ENCODE measurements at places on chromosomes 4 and X.

- DNase-seq = no peak
Measured at GRCh38 chrX:67684136-67684535, 140.3 kb downstream of the AR start.

GRCh38 chr4:184769141-184769765 is 35.4 kb upstream of the CENPU start:
- no peak for DNase-seq

- no peak for DNase-seq
Measured at GRCh38 chr4:45294464-45294863, 568.1 kb upstream of the GNPDA2 start.

- no peak for DNase-seq
Measured at GRCh38 chr4:74800310-74800709, 6.0 kb upstream of the BTC start.

DNA sequence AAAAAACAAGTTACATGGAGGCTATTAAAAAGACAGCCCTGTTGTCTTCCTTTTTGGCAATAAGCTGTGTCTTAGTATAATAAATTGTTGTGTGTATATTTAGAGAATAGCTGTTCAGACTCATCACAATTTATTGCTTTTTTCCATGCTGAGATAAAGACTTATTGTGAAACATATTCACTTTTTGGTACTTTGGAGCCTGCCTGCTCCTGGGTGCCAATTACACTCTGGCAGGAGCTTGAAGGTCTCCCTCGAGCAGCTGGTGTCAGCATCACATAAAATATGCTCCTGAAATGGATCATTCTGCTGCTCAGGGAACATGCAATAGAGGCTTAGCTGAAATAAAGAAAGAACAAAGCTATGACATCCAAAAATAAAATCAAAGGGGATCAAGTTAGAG is 211.6 kb upstream of the DKK2 start:
- DNase-seq = no peak

- no peak for DNase-seq
Measured at GRCh38 chr4:88826771-88827170, 129.1 kb upstream of the NAP1L5 start.

GRCh38 chr4:86587381-86588140 is 6.6 kb upstream of the PTPN13 start:
- no peak for DNase-seq

DNA sequence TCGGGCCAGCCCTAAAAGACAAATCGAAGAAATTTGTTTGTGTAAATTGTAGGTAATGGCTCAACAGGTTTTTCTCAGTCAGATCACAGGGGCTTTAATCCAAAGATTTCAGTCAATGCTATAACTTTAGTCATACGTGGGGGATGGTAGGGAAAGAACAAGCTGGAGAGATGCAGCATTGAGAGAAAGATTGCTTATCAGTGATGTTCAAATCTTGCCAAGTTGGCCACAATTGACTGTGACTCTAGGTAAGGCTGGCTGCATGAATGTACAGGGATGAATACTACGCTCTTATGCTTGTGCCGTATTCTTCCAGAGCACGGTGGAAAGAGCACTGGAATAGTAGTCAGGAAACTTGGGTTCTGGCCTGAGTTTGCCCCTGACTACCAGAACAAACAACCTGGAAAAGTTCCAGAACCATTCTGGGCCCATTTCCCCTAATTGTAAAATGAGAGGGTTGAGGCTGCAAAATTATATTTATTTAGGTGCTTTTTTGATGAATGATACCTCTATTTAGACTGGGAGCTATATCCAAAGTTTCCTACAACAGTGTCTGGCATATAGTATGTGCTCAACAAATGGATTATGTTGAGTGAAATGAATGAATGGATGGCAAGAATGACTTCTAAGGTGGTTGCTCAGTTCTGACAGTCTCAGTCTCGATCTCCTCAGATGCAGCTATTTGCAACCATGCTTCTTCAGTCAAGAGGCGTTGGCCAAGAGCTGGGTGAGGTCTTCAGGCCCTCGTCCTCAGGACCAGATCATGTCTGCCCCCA is 44.4 kb downstream of the TSC22D3 start:
- DNase-seq = no peak

GRCh38 chr4:182454440-182455013 is 211.3 kb downstream of the TENM3 start:
- no peak for DNase-seq

- DNase-seq = no peak
Measured at GRCh38 chr4:11470438-11471045, 41.8 kb upstream of the HS3ST1 start.

GRCh38 chr4:4374388-4375098 is 12.4 kb upstream of the NSG1 start:
- no peak for DNase-seq

GRCh38 chr4:125198916-125199315 is 115.8 kb upstream of the FAT4 start:
- no peak for DNase-seq

GRCh38 chrX:38103857-38104812 is 97.8 kb downstream of the SYTL5 start:
- DNase-seq = no peak

- no peak for DNase-seq
Measured at GRCh38 chr4:173547889-173548288, 17.9 kb upstream of the HAND2 start.

DNA sequence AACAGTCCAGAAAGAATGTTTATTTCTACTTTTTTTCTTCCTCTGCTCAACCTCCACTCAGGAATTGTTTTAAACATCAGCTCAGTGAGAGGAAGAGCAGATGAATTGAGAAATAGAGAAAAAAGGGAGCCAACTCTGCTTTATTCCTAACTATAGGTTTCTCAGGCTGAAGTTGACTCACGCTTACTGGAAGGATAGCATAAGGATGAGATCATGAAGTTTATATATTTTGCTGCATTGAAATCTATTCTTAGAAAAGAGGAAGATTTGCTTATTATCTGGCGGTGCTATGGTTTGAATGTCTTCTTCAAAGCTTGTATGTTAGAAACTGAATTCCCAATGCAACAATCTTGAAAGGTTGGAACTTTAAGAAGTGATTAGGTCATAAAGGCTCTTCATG is 1673.4 kb upstream of the PCDH7 start:
- DNase-seq = no peak

DNA sequence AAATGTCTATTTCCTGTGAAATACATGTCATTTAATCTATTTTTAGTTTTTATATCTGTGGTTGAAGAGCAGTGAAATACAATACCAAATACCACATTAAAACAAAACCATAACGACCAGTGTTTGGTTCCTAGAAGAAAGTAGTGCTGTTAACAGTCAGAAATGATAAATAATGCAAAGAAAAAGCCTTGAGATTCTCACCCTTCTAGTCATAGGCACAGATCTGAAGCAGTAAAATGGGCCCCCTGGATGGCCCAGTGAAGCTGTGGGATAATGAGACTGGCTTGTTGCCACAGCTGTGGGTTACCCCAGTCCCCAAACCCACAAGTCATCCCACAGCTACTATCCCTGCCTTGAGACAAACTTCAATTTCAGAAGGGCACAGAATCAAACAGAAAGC is 137.3 kb upstream of the RPL34 start:
- no peak for DNase-seq

GRCh38 chr4:111959222-111959621 is 186.0 kb upstream of the FAM241A start:
- DNase-seq = no peak

GRCh38 chrX:16882169-16882568 is 12.0 kb upstream of the RBBP7 start:
- no peak for DNase-seq

DNA sequence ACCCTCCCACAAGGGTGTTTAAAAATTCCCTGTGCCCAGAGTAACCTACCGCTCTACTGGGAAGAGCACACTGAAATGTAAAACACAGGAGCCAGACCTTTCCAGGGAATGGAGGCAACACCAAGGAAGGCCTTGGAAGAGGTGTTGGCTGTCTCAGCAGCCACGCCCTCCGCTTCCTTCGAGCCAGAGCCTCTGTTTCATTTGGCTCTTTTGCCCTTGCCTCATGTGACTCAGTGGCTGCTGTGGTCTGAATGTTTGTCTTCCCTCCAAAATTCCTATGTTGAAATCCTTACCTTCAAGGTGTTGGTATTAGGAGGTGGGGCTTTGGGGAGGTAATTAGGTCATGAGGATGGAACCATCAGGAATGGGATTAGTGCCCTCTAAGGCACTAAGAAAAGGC is 11.3 kb downstream of the SCD5 start:
- no peak for DNase-seq

DNA sequence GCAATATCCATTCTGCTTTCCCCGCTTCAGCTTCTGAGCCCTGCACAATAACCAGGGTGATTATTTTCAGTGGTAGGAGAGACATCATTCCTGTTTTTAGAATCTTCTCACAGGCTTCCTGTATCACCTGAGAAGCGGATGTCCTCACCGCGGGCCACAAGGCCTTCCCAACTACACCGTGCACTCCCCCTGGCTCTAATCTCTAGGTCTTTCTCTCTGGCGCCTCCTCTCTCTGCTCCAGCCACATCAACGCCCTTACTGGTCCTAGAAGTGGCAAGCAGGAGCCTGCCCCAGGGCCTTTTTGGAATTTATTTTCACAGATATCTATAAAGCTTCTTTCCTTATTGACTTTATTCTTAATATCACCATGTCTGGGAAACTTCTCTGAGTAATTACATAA is 675.2 kb upstream of the FRG1 start:
- no peak for DNase-seq

- DNase-seq = no peak
Measured at GRCh38 chrX:107721318-107721717, 54.3 kb downstream of the TSC22D3 start.

GRCh38 chrX:9587642-9588041 is 122.8 kb downstream of the TBL1X start:
- no peak for DNase-seq

Measured in upper lobe of left lung (tissue), 6 donors.